ENCODE measurements at places on chromosomes 3 and 15.

DNA sequence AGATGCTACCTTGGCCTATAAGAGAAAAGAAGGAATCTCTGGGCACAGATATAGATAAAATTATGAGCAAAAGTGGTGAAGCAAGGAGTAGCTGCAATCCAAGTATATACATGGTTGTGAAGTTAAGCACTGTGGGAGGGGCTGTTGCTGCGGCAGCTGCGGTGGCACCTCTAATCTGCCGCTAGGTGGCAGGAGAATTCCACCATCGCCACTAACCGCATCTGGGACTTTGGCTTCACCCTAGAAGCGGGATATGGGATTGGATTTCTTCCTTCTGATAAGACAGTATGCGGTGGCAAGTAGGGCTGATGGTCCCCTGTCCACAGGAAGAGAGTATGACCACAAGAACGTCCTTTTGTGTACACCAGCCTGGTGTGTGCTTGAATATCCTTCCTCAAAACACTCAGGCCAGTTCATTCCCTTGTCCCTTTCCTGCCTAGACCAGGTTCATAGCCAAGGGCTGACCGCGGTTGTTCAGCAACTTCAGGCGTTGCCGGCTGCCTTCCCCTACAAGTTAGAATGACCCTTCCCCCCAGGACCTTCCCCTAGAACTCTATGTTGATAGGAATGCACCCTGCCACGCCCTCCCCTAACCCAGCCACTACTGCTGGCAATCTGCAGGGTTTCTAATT lies 5.1 kb downstream of the MAGEL2 start:
- DNase-seq, result no peak

DNA sequence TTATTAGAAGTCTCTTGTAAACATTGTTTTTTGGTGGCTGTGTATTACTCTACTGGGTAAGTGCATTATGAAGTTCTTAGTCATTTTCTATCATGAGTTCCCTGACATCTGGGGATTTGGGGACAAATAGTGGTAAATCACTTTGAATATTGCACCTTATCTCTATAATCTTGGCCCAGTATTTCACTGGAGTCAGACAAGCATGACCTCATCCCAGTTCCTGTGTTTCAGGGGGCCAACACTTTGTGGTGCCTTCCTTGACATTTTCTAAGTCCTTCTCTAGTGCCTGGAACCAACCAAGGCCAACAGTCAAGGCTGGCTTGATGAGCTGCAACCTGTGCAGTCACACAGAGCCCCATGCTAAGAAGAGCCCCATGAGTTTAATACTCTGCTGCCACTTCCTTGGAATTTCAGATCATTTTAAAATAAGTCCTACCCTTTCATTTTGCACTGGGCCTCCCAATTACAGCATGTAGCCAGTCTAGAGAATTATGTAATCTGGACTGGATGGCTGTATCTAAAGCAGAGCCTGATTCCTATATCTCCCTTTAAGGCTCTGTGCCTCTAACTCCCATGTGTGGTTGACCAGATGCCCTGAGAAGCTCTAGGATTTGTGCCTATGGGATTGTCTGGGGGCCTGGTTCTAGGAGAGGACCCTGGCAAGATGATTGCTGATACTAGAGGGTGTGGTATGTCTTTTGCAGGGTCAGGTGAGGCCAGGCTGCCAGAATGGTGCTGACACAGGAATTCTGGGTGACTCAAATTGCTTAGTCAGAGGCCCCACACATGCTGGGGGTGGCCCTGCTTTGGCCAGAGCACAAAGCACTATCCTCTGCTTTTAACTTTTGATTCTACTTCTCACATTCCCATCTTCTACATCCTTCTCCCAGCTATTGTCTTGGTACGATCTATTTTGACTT lies 319.6 kb upstream of the TBC1D5 start:
- DNase-seq, result no peak

DNA sequence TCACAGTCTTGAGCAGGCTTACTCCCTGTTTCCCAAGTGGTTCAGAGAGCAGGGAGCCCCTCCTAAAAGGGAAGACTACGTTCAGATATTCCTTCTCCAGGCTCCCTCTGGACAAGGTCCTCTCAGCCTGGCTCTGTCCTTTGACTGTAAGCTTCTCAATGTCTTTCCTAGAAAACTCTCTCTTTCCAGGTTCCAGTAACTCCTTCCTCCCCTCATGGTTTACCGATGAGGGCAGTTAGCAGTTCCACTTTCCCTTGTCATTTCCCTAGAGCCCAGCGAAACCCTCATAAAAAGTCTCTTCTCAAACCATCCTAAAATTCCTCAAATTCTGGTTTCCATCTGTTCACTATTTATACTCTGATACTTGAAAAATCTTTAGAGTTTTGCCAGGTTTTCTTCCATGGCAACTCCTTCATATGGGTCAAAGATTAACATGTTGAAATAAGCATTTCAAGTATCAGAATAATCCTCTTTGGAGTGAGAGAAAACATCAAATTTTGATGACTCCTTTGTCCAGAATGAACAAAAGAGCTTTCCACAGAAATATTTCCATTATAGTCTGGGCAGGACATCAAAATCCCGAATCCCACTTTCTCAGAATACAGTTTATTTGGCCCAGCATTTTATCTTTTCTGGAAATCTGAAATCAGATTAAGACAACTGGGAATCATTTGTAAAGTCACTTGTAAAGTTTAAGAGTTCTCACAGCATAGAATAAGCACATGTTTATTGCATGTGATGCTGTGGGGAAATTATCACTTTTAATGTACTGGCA lies 599.4 kb downstream of the UNC13C start:
- DNase-seq, result no peak

GRCh38 chr3:9946112-9947024 lies 5.8 kb downstream of the PRRT3 start:
- DNase-seq, result peak; percentile 63
